Right renal cortex interstitium (tissue), 3 donors: ENCODE measurements at places on chromosomes 5 and 9.

DNA sequence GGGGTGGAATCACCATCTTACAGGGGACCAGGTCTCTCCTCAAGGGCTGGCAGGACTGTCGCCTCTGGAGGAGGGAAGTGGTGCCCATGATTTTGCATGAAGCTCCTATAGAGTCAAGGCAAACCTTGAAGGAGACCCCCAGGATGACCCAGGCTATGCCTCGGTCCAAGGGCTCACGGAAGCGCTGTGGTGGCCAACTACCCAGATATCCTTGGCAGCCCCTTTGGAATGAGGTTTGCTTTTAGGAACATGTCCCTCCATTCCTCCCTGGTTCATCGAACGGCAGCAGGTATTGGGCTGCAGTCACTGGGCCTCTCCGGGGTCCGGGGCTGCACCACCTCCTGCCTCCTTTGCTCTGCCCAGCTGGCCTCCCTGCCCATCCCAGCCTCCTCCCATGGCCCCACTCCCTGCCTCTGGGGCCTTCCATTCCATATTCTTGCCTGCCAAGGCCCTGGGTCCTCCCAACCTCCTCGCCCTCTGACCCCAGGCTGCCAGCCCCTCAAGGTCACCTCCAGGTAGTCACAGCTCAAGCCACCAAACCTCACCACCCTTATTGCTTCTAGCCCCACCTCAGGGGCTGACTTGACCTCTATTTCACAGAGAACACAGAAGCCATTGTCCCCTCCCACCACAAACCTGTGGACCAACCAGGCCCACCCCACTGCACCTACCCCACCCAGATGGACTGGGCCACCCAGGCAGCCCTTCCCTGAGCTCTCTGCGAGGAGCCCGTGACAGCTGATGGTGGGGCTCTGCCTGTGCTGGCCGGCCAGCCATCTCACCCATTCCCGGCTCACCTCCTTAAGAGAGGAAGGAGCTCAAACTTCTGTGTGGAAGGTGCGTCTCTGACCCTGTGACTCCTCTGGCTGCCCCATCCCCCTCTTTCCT is 3.6 kb upstream of the IL3 start:
- no peak for DNase-seq

- no peak for DNase-seq
Measured at GRCh38 chr5:64497386-64497785, 8.4 kb upstream of the RGS7BP start.

DNA sequence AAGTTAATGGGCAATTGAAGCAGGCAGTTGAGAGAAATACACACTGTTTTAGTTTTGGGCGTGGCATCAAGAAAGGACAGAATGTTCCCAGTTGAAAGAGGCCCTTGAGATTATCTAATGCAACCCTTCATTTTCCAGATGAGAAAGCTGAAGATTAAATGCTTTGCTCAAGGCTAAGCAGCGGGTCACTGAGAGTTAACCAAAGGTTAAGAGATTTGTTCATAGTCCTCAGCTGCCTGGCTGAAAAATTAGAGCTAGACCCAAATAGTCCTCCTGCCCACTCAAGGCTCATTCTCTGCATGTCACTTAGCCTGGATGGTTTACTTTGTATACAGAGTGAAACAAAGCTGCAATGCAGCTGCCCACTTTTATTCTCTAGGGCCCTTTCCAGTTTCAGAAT is 46.7 kb upstream of the MAMDC2 start:
- no peak for DNase-seq

DNA sequence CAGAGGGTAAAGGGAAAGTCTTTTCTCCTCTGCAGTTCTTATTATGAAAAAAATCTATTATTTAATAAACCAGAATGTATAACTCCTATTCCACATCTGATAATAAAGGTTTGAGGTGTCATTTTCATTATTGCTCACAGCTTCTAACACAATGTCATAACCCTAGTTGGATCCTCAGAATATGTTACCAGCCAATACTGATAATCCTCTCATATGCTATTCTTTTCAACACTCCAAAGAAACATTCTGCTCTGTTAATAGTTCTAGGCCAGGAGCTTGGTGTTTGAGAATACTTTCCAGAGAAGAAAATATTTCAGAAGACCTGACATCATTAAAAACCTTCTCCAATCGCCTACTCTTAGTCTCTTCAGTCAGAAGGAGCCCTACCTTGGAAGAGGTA is 127.1 kb downstream of the PIK3R1 start:
- DNase-seq, result no peak

- no peak for DNase-seq
Measured at GRCh38 chr9:126844085-126844484, 16.4 kb upstream of the ZBTB34 start.
